ENCODE measurements at places on chromosomes 5 and 9.

GRCh38 chr5:146785065-146785464 is 93.5 kb downstream of the PPP2R2B start:
- DNase-seq: no peak

- peak; percentile 75 for DNase-seq
Measured at GRCh38 chr5:172853355-172853975, 19.4 kb downstream of the ERGIC1 start.

DNA sequence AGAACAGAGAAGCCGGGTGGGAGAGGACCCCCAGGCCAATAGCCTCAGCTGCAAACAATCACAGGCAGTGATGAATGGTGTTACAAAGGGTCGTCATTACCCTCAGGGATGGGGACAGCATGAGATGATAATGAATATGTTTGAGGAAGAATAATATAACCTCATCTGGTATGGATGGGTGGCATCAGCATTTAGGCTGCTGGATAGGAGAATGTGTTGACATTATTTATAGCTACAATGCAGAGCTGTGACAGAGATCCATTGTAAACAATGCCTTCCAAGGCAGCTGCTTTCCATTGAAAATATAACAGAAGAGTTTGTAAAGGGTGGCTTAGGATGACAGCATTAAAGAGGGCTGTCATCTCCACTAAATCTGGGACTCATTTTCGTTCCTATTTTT is 365.5 kb downstream of the KCNN2 start:
- no peak for DNase-seq

- no peak for DNase-seq
Measured at GRCh38 chr9:121756474-121757280, 105.2 kb downstream of the DAB2IP start.

- no peak for DNase-seq
Measured at GRCh38 chr9:34187891-34188240, 9.0 kb downstream of the UBAP1 start.

DNA sequence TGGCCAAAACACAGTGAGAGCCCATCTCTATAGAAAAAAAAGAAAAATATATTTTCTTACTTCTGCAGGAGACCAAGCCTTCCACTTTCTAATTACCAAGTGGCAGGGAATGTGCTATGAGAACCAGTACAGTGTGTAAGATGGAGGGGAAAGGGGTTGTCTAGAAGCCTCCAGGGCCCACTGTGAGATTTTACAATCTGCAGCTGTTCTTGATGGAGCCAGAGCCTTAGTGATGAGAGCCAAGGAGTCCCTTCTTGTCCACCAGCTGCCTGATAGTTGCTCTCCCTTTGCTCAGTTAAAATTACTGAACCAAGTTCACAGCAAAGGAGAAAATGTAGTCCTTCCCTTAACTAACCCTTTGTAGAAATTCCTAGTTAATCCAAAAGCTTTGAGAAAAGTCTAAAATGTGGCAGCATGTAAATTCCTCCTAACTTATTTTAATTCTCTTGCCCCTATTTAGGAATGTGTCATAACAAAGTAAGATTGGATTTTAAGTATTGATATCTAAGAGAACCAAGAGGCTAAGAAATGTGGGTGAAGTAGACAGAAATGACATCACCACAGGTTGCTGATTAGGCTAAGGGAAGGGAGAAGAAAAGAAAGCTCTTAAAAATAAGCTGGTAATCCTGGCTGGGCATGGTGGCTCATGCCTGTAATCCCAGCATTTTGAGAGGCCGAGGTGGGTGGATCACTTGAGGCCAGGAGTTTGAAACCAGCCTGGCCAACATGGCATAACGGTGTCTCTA is 19.3 kb downstream of the SRP19 start:
- DNase-seq: no peak

- DNase-seq: peak; percentile 10
Measured at GRCh38 chr5:126516133-126516532, 78.9 kb downstream of the ALDH7A1 start.
